MV-4-11 (cell line): ENCODE measurements at places on chromosomes 13 and 19.

DNA sequence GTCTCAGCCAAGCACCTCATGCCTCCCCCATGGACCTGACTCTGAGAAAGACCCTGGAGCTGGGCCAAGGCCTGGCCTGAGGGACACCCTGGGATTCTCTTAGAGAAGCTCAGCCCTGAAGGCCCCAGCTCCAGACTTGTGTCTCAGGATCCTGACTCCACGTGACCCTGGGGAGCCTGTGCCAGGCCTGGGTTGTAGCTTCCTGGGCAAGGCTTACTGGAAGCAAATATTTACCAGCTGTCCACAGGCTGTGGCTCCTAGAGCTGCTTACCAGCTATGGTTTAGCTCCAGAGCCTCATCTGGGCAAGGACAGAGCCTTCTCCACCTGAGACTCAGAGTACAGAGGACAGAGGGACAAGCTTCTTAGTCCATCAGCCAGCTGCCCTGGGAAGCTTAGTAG lies 61.0 kb upstream of the CEACAM8 start:
- no peak for DNase-seq

GRCh38 chr13:84553227-84553626 lies 671.0 kb upstream of the SLITRK1 start:
- DNase-seq = no peak

GRCh38 chr19:40744554-40745401 lies 5.5 kb downstream of the ACTMAP start:
- no peak for DNase-seq

DNA sequence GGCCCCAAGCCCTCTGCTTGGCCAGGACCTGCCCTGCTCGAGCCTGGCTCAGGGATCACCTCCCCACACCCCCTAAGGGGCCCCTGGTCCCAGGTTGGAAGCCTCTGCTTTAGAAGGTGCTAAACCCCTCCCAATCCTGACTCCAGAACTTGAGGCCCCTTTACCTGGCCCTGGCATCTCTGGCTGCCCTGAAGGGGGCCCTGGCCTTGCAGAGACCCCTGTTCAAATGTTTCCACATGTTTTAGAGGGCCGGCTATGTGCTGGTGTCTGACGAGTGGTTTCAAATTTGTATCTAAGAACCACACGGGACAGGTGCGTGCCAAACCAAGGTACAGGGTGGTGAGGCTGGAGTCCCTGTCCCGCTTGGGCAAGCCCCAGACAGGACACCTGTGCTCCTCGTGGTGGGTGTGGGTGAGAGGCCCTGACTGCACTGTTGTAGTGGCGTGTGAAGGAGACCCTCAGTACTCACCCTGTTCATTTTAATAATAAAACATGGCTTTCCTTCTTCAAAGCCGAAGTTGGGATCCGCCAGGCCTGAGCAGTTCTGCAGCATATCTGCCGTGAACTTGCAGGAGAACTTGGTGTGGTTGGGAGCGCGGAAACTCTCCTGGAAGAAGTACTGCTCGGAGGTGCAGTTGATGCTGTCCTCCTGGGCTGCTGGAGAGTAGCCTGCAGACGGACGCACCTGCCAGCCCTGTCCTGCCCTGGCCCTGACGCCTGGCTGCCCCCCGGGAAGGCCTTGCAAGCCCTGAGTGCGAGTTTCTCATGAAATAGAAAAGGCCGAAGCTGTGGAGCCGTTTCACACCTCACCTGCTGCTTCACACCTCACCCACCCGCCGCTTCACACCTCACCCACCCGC lies 5.4 kb downstream of the ATP4B start:
- DNase-seq = no peak

DNA sequence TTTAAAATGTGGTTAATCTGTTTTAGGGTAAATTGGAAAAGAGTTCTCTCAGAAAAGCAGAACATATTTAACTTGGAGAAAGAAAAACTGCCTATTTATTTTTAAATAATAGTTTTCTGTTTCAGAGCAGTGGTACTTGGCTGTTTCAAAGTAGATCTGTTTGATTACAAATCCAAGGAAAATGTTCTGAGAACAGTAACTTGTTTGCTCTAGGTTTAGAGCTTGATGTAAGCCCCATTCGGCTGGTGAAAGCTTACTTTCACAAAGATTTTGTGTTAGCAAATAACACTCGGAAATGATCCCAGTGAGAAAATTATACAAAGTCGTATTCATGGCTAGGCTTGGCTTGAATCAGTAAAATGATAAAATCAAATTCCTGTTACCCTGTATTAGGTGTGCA lies 395.8 kb upstream of the GPC6 start:
- DNase-seq = no peak

DNA sequence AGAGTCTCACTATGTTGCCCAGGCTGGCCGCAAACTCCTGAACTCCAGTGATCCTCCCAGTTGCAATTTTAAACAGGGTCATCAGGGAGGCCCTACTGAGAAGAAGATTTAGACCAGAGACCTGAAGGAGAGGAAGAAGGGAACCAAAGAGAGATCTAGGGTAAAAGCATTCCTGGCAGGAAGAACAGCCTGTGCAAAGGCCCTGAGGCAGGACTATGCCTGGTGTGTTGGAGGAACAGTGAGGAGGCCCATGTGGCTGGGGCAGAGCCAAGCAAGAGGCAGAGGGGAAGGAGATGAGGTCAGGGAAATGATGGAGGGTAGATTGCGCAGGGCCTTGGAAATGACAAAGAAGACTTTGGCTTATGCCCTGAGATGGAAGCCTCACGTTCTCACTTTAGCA lies 34.5 kb downstream of the TINCR start:
- no peak for DNase-seq

DNA sequence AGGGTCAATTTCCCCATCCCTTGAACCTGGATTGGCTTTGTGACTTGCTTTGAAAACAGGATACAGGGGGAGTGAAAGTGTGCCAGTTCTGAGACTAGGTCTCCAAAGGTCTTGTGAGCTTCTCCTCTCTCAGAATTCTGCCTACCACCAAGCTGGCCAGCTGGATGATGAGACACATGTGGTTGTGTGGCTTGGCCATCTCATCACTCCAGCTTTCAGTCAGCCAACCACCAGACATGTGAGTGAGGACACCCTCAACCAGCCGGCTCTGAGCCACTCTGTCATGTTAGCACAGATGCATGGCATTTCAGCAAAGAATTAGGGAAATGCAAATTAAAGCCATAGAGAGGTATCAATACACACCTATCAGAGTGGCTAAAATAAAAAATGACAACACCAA lies 29.5 kb downstream of the ENOX1 start:
- DNase-seq = no peak

DNA sequence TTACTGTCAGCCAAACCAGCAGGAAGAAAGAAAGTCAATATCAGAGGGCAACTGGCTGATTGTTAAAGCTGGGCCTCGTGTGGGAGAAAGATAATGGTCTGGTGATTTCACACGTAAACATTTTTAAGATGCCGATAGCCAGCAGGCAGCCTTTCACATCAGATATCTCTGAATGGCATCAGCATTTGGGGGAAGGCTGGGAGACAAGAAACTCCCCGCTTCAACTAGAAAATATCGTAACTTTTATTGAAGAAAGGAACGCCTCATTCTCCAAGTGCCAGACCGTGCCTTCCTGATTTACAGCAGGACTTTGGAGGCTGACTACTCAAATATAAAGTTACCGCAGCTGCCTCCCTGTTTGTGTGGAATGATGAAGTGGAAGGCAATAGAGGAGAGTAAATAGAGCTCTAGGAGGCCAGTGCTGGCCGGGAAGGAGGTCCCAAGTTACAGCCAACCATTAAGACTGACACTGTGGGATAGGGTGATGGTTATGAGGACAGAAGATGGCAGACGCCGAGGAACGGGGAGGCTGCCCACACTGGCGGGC lies 284.3 kb upstream of the MAB21L1 start:
- no peak for DNase-seq

GRCh38 chr13:77678691-77679235 lies 18.7 kb upstream of the SLAIN1 start:
- DNase-seq = no peak

DNA sequence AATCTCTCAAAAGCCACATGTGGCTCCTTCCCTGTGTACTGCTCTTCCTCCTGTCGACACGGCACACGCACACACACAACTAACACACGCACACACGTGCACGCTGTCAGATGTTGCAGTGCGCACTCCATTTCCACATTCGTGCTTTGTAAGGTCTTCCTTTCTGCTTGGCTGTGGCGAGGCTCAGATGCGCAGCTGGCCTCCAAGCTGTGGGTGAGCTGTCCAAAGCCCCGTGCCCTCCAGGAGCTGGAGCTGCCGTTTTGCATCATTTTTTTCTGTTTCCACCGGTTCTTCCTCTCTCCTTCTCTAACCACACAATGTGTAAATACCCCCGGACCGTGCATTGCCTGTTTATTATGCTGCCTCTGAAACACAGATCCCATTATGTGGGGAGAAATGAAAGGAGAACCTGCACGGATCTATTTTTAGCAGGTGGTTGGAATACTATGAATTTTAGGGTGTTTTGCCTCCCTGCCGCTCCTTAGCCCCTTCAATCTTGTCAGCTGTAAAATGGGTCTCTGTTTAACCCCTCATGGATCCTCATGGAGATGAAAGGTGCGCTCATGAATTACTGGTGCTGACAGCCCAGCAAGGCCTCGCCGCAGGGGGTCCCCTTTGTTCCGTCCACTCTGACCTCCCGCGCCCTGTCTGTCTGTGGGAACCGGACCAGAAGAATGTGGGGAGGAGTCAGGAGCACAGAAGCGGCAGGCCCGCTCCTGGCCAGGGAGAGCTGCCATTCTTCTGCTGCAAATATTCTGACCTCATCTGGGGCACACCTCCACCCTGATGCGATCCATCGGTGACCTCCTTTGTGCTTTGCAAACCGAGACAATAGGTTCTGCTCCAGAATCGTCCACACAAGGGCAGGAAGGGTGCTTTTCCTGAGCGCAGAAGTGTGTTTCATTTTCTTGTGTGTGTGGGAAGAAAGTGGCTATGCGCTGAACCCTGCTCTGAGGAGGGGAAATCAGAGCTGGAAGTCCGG lies 137.7 kb downstream of the SOX1 start:
- peak; percentile 89 for DNase-seq

DNA sequence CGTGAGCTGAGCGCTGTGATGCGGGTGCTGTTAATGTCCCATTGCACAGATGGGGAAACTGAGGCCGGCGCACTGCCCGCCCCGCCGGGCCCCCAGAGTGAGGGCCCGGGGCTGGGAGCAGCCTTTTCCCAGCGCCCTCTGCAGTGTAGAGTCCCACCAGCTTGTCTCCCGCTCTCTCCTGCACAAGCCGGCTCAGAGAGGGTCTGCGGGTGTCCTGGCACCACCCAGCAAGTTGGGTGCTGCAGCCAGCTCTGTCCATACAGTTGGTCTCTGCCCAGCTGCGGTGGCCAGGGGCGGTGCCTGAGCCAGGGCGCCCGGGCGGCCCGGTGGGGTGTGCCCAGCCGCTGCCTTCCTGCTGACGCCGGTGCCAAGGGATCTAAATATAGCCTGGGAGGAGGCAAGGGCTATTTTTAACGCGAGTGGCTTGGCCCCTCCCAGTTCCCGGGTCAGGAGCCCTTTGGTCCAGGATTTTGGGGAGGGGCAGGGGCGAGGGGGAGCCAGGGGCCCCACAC lies 19.3 kb downstream of the GADD45B start:
- peak; percentile 36 for DNase-seq

DNA sequence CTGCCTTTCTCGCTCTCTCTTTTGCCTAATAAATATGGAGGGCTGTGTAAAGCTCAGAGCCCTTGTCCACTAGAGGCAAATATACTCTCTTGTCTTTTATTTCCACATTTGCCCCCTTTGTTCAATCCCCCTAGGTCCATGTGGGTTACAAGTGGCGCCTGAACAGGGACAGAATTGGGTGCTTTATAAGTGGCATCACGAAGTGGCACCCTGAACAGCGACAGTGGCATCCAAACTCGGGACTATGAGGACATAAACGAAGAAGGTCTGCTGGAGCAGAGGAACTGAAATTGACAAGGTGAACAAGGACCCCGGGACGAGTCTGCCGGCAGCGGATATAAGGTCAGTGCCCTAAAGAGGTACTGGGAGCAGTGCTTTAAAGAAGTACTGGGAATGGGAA lies 4.3 kb upstream of the ZNF610 start:
- DNase-seq = no peak
